ENCODE measurements at places on chromosomes 11 and 22. TPM values are rescaled to one million over a fixed set of nuclear protein-coding genes. Genes with fewer than 3 reads are reported as not detected.

- DNase-seq: no peak
Observed at GRCh38 chr11:73196576-73196975, 21.5 kb upstream of the P2RY2 start.

- DNase-seq: no peak
Observed at GRCh38 chr11:833114-833791, 501 bp downstream of the CD151 start.

DNA sequence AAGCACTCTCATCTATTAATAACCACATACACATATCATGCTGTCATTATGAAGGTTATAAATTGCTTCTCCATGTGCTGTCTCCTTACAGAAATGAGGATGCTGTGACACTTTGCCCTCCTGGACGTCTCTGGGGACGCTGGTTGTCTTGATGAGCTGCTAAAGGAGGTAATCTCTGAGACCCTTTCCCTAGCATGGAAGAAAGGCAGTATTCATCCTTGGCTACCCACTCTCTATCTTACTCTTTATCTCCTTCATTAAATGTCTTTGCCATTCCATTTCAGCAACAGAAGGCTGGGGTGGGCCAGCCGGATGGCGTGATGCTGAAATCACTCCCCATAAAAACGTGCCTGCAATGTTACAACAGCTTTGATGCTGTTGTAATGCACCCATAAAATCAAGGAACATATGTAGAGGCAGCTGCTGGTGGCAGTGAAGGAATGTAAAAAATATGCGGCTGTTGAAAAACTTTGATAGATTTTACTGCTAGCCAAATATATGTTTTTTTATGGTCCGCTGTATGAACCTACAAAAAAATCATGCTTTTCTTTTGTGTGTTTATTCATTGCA, 715.1 kb upstream of the API5 start:
- DNase-seq: no peak

DNA sequence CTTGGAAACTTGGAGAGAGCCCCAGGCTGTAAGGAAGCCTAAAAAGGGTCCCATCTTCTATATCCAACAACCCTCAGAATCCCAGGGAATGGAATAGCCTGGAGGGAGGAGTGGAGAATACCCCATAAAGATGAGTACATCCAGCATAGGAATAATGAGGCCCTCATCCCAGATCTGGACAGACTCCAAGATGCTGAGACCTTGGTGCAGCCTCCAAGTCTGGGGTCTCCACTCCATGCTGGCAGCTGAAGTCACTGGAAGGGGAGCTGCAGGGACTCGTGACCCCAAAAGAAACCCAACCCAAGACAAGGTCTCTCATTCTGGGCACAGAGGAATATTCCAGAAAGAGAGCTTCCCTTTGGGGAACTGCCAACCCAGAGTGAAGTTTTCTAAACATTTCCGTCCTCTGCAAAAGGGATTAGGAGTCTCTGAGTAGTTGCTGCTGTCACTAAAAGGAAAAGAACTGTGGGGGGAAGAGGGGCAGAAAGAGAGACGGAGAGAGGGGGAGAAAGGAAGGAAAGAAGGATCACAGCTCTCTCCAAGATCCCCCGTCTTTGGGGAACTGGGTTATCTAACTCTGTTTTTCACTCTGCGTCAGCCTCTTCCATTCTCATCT, 589 bp downstream of the SCGB1A1 start:
- DNase-seq: no peak

The RAG2 gene
- not detected for polyA plus RNA-seq

The DYNC2H1 gene
- polyA plus RNA-seq: 1.1 TPM

The IL18BP gene
- 21.8 TPM for polyA plus RNA-seq

The GAS2 gene
- 3.5 TPM for polyA plus RNA-seq

The HBG2 gene
- polyA plus RNA-seq: not detected

All from CD8-positive, alpha-beta memory T cell (primary cell).